ENCODE measurements at places on chromosomes 13 and 19.

- no peak overlapping the region for H3K27ac ChIP-seq
- H3K27me3 ChIP-seq = peaks cover 81% of the 10 kb centered on the region
- H3K4me1 ChIP-seq = peaks cover 14% of the 10 kb centered on the region
- no peaks in the 10 kb centered on the region for H3K36me3 ChIP-seq
Observed at GRCh38 chr19:49427855-49428546, 2.8 kb downstream of the GFY start.

- no peaks in the 10 kb centered on the region for H3K36me3 ChIP-seq
- H3K27me3 ChIP-seq = no peaks in the 10 kb centered on the region
- no peak for DNase-seq
- H3K4me3 ChIP-seq = no peak overlapping the region
Observed at GRCh38 chr13:37407156-37407555, 191.4 kb downstream of the POSTN start.

DNA sequence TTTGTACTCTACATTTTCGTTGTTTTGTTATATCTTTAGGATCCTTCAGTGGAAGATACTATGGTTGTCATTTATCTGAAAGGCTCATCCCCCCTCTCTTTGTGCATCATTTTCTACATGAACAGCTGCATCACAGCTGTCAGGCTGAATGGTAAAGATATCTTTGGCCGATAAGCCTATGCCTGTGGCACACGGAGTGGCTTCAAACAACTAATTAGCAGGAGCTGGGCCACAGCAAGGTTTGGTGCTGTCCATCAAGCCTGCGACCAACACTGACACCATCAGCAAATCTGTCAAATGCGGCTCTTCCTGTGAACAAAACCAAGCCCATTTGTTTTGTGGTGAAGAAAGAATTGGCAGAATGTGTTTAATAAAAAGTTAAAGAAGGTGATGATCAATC is 334.4 kb downstream of the PCDH9 start:
- no peaks in the 10 kb centered on the region for H3K4me1 ChIP-seq
- H3K4me3 ChIP-seq = no peak overlapping the region
- no peak for DNase-seq
- no peak overlapping the region for H3K27ac ChIP-seq
- no peaks in the 10 kb centered on the region for H3K27me3 ChIP-seq
- H3K36me3 ChIP-seq = no peaks in the 10 kb centered on the region

DNA sequence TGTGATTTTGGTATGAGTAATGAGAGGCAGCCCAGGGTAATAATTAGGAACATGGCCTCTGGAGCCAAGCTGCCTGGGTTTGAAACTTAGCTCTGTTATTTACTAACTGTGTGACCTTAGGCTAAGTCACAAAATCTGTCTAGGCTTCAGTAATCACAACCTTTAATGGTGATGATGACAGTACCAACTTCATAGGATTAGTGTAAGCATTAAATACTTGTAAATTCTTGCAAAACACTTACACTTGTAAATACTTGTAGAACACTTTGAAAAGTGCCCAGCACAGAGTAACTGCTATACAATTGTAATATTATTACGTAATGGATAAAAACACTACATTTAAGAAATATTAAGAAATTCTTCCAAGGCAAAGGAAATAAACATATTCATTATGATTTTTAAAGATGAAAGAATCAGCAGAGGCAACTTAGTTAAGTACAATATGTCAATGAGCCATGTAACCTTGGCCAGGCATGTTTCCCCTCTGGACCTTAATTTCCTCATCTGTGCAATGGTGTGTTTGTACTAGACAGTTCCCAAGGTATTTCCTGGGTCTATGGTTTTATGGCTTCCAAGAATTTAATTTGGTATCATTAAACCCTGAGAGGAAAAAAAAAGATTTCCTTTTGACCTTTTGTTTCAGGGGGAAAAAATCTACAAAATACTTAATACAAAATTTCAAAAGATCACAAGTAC is 628.5 kb upstream of the KLHL1 start:
- H3K4me1 ChIP-seq = no peaks in the 10 kb centered on the region
- H3K4me3 ChIP-seq = no peak overlapping the region
- H3K27ac ChIP-seq = no peak overlapping the region
- no peaks in the 10 kb centered on the region for H3K27me3 ChIP-seq
- H3K36me3 ChIP-seq = no peaks in the 10 kb centered on the region

DNA sequence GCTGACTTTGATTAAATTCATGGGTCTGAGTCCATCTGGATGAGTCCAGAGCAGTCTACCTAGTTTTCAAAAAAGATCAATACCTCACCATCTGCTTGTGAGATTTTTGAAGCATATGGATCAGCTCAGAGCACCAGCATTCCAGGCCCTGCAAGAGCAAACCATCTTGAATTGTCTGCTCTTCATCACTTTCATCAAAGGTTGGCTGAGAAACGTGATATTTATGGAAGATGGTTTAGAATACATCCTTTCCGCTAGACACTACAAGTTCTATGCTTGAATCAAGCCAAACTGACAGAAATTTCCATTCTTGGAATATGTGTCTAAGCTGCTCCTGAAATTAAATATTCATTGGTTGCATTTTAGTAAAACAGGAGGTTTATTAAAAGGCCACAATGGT is 190.3 kb downstream of the KCNRG start:
- H3K27ac ChIP-seq = no peak overlapping the region
- no peaks in the 10 kb centered on the region for H3K36me3 ChIP-seq
- no peak for DNase-seq

DNA sequence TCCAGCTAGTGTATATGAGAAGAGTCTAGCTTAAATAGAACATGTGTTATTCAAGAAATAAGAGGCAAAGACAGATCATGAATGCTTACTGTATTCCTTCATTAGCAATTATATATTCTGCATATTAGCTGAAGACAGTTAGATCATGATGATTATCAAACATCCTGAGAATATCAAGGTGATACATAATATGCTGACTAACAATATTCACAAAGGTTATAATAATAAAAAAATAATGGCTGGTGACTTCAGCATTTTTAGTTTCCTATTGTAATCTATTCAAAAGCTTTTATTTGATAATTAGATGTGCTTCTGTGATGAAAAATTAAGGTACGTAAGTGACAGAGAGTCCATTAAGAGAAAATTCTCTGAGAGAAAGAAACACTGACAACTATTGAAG is 511.4 kb downstream of the PCDH17 start:
- no peak overlapping the region for H3K27ac ChIP-seq
- H3K27me3 ChIP-seq = no peaks in the 10 kb centered on the region
- H3K4me3 ChIP-seq = no peak overlapping the region
- DNase-seq = no peak

DNA sequence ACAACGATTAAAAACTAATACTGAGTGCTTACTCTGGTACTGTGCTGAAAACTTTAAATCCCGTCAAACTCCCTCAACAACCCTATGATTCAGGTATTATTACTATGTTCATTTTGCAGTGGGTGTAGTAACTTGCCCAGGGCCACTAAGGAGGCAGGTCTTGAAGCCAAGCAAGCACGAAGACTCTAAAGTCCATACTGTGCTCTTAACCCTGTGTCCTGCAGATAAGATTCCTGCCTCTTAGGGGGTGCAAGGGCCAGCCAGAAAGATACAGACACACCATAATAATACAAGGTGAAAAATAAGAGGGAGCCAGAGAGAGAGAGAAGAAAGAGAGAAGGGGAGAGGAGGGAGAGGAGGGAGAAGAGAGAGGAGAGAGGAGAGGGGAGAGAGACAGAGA is 95.5 kb downstream of the CDADC1 start:
- H3K27ac ChIP-seq = no peak overlapping the region
- H3K4me3 ChIP-seq = no peak overlapping the region
- DNase-seq = no peak
- H3K4me1 ChIP-seq = peaks cover 2% of the 10 kb centered on the region
- no peaks in the 10 kb centered on the region for H3K27me3 ChIP-seq
- H3K36me3 ChIP-seq = peaks cover 10% of the 10 kb centered on the region

DNA sequence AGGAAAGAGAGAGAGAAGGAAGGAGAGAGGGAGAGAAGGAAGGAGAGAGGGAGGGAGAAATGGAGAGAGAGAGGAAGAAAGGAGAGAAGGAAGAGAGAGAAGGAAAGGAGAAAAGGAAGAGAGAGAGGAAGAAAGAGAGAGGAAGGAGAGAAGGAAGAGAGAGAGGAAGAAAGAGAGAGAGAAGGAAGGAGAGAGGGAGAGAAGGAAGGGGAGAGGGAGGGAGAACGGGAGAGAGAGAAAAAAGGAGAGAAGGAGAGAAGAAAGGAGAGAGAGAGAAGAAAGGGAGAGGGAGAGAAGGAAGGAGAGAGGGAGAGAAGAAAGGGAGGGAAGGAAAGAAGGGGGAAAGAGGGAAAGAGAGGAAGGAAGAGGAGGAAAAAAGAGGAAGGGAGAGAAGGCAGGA is 1070.7 kb downstream of the UQCRFS1 start:
- no peak overlapping the region for H3K27ac ChIP-seq
- H3K27me3 ChIP-seq = no peaks in the 10 kb centered on the region

- peak overlapping the region; percentile 77 for H3K27ac ChIP-seq
- H3K4me1 ChIP-seq = peaks cover 16% of the 10 kb centered on the region
- H3K27me3 ChIP-seq = peaks cover 3% of the 10 kb centered on the region
Observed at GRCh38 chr19:51339313-51339686, 2.6 kb downstream of the VSIG10L start.

DNA sequence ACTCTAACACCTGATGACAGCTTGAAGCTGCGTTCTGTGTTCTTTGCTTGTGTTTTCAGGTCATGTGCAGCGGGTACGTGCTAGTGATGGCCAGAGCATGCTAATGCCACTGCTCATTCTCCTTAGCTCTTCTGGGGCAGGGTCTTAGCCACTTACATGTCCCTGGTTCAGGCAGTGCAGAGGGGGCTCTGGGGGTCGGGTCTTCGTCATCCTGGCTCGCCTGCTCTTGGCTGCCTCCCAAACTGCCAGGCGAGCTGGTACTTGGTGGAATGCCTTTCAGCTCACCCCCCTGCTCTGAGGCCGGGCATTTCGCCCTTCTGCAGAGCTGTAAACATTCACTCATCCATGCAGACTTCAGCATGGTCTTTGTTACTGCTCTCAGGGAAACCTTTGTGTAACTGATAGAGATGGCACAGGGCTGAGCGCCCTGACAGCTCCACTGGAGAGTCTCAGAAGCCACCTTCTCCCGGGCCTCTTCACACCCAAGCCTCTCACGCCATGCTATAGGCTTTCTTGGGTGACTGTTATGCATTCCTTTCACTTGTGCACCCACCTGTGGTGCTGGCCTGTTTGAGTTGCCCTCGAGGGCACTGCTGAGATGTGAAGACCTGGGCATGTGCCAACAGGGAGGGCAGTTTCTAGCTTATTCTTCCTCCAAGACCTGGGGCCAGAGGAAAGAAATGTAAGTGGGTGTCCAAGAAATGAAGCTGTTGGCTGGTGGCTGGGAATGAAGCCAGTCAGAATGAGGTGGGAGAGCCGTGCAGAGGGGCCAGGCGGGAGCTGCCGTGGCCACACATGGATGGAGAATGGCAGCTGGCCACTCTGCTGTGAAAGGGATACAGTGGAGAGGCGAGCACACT is 24.4 kb downstream of the FAM124A start:
- no peaks in the 10 kb centered on the region for H3K27me3 ChIP-seq
- no peak overlapping the region for H3K4me3 ChIP-seq
- no peak for DNase-seq
- H3K27ac ChIP-seq = no peak overlapping the region

- no peaks in the 10 kb centered on the region for H3K36me3 ChIP-seq
- H3K27ac ChIP-seq = no peak overlapping the region
- H3K4me1 ChIP-seq = no peaks in the 10 kb centered on the region
- no peak overlapping the region for H3K4me3 ChIP-seq
- H3K27me3 ChIP-seq = no peaks in the 10 kb centered on the region
Observed at GRCh38 chr13:94239135-94239534, 240.3 kb downstream of the DCT start.

DNA sequence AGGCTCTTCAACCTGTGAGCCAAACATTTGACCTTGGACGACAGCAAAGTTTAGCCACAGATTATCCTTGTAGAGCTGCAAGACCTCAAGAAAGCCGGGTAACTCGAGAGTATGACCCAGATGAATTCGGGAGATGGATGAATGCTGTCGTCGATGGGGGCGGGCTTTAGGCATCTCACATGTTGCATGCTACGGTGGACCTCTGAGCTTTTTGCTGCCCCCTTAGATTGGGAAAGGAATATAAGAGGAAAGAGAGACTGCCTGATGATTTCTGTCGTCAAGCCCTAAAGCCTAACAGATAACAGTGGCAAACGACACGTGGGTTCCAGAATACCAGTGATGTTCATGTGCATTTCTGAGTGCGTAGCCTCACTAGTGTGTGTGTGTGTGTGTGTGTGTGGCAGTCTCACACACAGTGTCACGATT is 730 bp upstream of the ABCC4 start:
- peak overlapping the region; percentile 49 for H3K27ac ChIP-seq
- peaks cover 14% of the 10 kb centered on the region for H3K4me1 ChIP-seq
- peak overlapping the region; percentile 99 for H3K4me3 ChIP-seq

DNA sequence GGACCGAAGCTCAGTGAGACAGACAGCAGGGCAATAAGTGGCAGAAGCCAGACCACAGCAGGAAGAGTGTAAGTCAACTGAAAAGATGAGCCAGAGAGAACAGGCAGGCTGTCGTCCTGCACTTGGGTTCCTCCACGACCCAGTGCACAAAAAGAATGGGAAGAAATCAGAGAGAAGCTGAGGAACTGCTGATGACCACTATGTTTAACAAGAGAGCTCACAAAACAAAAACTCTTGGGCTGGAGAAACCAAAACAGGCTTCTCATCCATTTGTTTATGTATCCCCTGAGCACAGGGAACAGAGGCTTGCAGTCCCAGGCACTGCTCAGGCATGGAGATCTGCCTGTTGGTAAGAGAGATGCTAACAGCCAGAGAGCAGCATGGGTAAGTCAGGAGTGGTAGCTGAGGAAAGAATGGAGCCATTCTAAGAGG is 14.0 kb downstream of the AKAP8L start:
- H3K4me3 ChIP-seq = no peak overlapping the region
- peak; percentile 14 for DNase-seq
- no peaks in the 10 kb centered on the region for H3K27me3 ChIP-seq
- H3K27ac ChIP-seq = peak overlapping the region; percentile 55
- H3K4me1 ChIP-seq = peaks cover 29% of the 10 kb centered on the region

GRCh38 chr13:62320129-62321108 is 904.8 kb upstream of the PCDH20 start:
- H3K27ac ChIP-seq = no peak overlapping the region
- no peaks in the 10 kb centered on the region for H3K27me3 ChIP-seq
- DNase-seq = peak; percentile 71
- no peak overlapping the region for H3K4me3 ChIP-seq
- no peaks in the 10 kb centered on the region for H3K36me3 ChIP-seq
- H3K4me1 ChIP-seq = no peaks in the 10 kb centered on the region

DNA sequence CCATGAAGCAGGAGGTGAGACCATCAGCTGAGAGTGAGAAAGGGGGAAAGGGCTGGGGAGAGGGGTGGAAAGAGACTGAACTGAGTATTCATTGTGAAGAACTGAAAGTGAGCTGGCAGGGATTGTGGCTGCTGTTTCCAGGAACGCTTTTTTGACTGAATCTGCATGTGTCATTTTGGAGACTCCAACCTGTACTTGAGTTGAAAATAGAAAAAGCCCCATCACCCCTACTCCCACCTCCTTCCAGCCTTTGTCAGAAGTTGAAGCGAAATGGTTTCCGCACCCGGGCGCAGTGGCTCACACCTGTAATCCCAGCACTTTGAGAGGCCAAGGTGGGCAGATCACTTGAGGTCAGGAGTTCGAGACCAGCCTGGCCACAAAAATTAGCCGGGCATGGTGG is 128.0 kb upstream of the GPR12 start:
- no peaks in the 10 kb centered on the region for H3K36me3 ChIP-seq
- no peak for DNase-seq
- no peak overlapping the region for H3K4me3 ChIP-seq
- no peak overlapping the region for H3K27ac ChIP-seq
- no peaks in the 10 kb centered on the region for H3K27me3 ChIP-seq
- no peaks in the 10 kb centered on the region for H3K4me1 ChIP-seq

- no peaks in the 10 kb centered on the region for H3K4me1 ChIP-seq
- H3K27me3 ChIP-seq = no peaks in the 10 kb centered on the region
- no peak overlapping the region for H3K27ac ChIP-seq
- DNase-seq = no peak
- H3K4me3 ChIP-seq = no peak overlapping the region
- H3K36me3 ChIP-seq = no peaks in the 10 kb centered on the region
Observed at GRCh38 chr19:34559045-34559444, 77.5 kb downstream of the WTIP start.

All from mesenchymal stem cell (in vitro differentiated cells and primary cell).